ENCODE measurements at places on chromosomes 4 and X.

DNA sequence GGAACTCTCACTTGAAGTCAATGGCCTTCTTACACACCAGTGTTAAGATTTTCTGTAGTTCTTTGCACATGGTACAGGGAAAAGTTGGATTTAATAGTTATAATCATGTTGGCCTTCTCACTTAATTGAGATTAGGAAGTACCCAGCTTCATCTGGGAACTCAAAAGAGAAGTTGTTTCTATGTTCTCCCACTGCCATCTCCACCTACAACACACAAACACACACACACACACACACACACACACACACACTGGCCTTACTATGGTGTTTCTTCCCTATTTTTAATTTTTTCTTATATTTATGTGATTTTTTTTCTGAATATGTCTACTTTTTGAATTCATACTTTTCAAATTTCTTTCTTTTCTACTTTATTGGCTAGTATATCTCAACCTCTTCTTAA, 10.0 kb upstream of the CHIC2 start:
- DNase-seq = no peak

- no peak for DNase-seq
These were observed 116.1 kb downstream of the CNKSR2 start for GRCh38 chrX:21490341-21490740.

GRCh38 chr4:112312610-112313239, 15.6 kb downstream of the ALPK1 start:
- no peak for DNase-seq

DNA sequence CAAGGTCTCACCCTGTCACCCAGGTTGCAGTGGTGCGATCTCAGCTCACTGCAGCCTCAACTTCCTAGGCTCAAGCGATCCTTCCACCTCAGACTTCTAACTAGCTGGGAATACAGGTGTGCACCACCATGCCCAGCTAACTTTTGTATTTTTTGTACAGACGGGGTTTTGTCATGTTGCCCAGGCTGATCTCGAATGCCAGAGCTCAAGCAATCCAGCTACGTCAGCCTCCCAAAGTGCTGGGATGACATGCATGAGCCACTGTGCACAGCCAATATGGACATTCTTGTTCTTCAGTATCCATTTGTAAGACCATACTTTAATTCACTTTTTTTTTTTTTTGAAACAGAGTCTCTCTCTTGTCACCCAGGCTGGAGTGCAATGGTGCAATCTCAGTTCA, 3.5 kb upstream of the CCNI start:
- DNase-seq = no peak

DNA sequence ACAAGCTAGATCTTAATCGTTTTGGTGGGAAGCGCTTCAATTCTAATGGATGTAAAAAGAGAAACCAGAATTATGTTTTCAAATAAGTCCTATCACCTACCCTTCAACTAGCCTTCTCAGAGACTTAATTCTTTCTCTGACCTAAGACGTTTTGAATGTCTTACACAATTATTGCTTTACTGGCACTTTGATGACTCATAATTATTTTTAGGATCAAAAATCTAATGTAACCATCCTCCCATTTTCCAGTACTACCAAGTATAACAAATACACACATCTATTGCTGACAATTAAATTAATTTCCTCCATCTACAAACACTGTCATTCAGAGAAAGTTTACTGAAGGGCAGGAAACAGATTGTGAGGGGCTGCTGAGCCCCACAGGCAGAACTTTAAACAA, 108.6 kb downstream of the PPP3CA start:
- peak; percentile 37 for DNase-seq

DNA sequence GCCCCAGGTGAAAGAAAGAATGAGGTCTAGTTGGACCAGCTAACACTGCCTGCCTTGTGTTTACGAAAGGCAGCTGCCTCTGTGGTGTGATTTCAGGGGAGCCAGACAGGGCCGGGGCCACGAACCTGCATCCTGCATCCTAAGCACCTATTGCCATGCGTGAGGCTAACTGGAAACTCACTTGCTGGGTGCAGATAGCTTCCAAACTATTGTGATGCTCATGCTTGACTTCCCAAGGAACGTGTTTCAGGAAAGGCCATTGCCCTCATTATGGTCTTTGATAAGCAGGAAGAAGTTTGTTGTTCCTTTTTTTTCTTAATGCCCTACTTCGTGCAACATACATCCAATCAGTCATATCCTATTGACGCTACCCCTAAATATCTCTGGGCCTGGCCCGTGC, 2.3 kb upstream of the IRF2 start:
- DNase-seq = no peak

DNA sequence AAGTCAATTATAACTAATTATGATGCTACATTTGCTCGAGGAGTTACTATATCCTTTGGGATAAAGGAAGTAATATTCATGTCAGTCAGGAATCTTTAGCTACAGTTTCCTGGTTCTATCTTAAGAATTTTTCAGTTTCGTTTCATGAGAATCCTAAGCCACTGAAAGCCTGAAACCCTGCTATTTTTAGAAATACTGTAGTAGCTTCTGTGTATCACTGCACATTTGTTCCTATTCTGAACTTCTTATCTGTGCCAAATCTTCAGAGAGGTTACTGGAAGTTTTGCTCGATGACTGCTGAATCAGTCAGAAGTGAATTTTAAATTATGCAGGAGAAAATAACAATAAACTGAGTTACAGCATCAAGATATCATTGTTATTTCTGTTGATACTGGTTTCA, 249.2 kb downstream of the TENM3 start:
- peak; percentile 83 for DNase-seq

GRCh38 chr4:176013476-176014247, 52.0 kb upstream of the WDR17 start:
- no peak for DNase-seq

- no peak for DNase-seq
These were observed 1.2 kb downstream of the TLR6 start for GRCh38 chr4:38855466-38855865.

DNA sequence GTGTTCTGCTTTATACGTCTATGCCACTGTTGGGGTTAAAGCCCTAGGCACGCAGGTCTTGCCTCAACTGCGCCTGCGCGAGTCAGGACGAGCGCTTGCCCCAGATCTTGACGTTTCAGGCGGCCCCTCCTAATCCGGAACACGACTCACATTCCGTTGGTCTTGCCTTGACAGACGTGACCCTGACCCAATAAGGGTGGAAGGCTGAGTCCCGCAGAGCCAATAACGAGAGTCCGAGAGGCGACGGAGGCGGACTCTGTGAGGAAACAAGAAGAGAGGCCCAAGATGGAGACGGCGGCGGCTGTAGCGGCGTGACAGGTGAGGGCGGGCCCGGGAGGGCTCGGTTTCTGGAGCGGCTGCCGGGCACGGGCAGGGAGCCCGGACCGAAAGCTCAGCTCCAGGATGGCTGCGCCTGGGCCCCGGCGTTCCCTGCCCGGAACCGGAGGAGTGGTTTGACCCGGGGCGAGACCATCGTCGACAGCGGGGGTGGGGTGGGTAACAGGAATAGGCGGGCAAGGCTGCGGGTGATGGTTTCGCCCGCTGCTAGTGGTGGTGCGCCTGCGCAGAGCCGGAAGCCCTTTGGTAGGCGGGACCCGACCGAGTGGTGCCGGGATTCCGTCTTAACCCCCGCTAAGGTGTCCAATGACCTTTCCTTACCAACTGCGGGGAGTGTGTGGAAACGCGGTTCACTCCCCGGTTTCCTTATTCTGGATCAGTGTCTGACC, at the start of gene ARAF:
TSS of gene ARAF (plus strand) at position 272 of the 725 bp plus-strand sequence. CDS start 1,763 bp downstream, outside the sequence.
- peak; percentile 97 for DNase-seq

- DNase-seq = peak; percentile 83
These were observed 28.2 kb downstream of the ANXA5 start for GRCh38 chr4:121668368-121669162.

DNA sequence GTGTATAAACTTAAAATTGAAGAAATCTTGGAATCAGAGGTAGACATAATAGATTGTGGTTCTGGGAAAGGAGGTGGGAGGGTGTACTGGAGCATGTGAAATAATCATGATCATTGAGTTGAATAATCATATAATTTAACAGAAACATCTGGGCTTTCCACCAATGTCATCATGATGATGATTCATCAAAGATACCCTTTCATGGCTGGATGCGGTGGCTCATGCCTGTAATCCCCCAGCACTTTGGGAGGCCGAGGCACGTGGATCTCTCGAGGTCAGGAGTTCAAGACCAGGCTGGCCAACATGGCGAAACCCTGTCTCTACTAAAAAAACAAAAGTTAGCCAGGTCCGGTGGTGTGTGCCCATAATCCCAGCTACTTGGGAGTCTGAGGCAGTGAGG, 6.7 kb upstream of the RUFY3 start:
- DNase-seq = peak; percentile 47

GRCh38 chr4:172666711-172667368, 501.8 kb upstream of the GALNT7 start:
- DNase-seq = no peak

GRCh38 chr4:153519687-153520086, 53.5 kb downstream of the TMEM131L start:
- DNase-seq = no peak

GRCh38 chr4:123386609-123387008, 10.0 kb upstream of the SPRY1 start:
- no peak for DNase-seq

DNA sequence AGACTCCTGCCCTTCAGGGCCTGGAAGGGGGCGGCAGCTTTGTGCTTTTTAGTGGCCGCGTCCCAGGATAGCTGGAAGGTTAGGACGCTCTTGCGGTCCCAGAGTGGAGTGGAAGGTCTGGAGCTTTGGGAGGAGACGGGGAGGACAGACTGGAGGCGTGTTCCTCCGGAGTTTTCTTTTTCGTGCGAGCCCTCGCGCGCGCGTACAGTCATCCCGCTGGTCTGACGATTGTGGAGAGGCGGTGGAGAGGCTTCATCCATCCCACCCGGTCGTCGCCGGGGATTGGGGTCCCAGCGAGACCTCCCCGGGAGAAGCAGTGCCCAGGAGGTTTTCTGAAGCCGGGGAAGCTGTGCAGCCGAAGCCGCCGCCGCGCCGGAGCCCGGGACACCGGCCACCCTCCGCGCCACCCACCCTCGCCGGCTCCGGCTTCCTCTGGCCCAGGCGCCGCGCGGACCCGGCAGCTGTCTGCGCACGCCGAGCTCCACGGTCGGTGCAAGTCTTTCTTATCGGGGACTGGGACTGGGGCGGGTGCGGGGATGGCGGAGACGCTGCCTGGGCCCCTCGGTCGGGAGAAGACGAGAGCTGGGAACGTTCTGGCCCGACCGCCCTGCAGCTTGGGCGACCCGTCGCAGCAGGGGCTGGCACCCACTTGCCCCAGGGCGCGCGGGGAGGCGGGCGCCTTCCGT, at the start of gene EDNRA:
TSS of gene EDNRA (plus strand) at position 207 of the 686 bp plus-strand sequence. CDS start 4,585 bp downstream, outside the sequence.
- no peak for DNase-seq

GRCh38 chr4:153488006-153488891, 22.1 kb downstream of the TMEM131L start:
- peak; percentile 53 for DNase-seq

DNA sequence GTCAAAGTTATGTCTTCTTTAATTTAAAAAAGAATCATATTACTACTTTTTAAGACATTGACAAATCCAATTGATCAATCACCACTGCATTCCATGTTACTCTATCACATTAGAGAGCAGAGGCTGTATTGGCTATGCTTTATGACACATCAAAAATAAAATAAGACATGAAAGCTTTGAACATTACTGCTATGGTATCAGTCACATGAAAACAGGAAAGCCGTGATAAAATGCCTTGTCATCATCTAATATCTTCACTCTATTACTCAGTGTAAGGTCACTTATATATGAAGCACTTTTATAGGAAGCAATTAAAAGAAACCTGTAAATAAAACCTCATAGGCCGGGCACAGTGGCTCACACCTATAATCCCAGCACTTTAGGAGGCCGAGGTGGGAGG, 27.7 kb upstream of the CEP135 start:
- no peak for DNase-seq

DNA sequence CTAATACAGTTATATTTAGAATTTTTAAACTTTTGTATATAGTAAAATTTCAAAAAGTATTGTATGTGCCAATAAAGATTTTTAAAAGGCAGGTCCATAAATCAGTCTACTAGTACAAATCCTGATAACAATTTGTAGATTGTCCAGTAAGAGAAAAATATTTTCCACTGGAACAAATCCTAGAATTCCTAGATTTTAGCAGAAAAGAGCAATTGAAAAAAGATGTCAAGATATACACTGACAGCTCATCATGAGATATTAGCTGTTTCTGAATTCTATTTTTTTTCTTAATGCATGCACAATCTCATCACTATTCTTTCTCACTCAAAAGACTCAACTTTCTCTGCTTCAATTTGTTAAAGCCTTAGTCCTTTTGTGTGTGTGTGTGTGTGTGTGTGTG, 289.2 kb upstream of the MAD2L1 start:
- DNase-seq = no peak

GRCh38 chrX:110509755-110510532, 151.3 kb downstream of the RTL9 start:
- peak; percentile 22 for DNase-seq

GRCh38 chr4:72295966-72296557, 264.3 kb downstream of the NPFFR2 start:
- peak; percentile 92 for DNase-seq

DNA sequence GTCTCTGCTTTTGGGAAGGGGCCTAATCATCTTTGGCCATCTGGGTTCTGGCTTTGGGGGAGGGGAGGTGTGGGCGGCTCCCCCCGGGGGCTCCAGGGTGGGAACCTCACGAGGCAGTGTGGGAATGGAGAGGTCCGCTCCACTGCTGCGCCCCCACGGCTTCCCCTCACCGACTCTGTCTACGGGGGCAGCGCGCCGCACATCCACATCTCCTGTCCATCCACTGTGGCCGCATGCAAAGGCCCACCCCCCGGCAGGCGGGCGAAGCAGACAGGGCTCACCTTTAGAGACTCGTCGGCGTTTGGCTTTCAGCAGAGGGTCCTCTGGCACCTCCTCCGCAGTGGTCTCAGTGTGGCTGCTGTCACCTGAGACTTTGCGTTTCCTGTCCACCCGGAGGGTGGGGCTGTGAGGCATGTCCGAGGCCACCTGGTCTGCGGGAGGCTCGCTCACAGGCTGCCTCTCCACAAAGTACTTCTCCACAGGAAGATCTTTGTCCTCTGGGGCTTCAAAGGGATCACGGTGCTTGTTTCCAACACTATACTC, 33.6 kb downstream of the BCOR start:
- no peak for DNase-seq

- DNase-seq = no peak
These were observed 61.5 kb upstream of the GATB start for GRCh38 chr4:151822331-151822730.

- no peak for DNase-seq
These were observed 762 bp downstream of the PIGA start for GRCh38 chrX:15334561-15334960.

- no peak for DNase-seq
These were observed 28.7 kb downstream of the CCNG2 start for GRCh38 chr4:77185686-77186085.

GRCh38 chrX:31523884-31524536, 452.2 kb upstream of the FTHL17 start:
- DNase-seq = no peak

GRCh38 chrX:154813801-154814200, 8.5 kb upstream of the MPP1 start:
- no peak for DNase-seq

DNA sequence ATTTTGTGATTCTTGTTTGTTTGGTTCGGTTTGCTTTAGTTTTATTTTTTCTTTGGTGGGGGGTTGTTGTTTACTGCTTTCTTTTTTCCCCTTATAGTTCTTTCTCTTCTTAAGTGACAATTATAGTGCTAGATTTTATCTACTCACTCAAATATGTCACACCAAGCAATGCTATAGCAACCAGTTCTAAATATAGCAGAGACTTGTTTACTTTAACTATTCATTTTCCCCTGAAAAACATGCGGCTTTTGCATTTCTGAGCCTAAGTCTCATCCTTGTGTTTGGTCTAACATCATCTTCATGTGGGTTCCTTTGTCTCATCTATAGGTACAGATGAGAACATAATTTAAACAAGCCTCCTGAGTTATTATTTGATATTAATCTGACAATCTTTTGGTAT, 676.6 kb downstream of the FAT4 start:
- DNase-seq = no peak

GRCh38 chr4:1318488-1319213, 28.4 kb upstream of the UVSSA start:
- peak; percentile 42 for DNase-seq

All from foreskin melanocyte (primary cell).